Amygdala (tissue), 56 donors: ENCODE measurements at places on chromosomes 3 and 15.
A peak's percentile ranks its signal among the peaks of the same experiment; 100 is the strongest.

DNA sequence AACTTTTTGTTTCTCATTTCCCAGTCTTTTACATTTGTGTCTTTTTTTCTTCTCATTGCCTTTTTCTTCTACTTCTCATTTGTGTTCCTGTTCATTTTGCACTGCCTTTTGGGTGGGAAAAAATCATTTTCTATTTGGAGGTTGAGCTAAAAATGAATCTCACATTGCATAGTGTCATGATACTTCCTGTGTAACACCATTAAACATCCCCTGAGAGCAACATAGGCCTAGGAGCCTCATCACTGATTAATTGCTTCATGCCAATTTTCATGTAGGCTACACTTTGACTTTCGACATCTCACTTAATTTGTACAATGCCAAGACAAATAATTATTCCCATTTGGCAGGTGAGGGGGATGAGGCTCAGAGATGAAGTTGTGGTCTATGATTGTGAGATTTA, 279.2 kb downstream of the EDEM1 start:
- no peak for DNase-seq

- no peak for DNase-seq
Observed at GRCh38 chr3:46213201-46213600, 5.1 kb upstream of the CCR1 start.

- no peak for DNase-seq
Observed at GRCh38 chr3:143952569-143953072, 19.0 kb upstream of the DIPK2A start.

DNA sequence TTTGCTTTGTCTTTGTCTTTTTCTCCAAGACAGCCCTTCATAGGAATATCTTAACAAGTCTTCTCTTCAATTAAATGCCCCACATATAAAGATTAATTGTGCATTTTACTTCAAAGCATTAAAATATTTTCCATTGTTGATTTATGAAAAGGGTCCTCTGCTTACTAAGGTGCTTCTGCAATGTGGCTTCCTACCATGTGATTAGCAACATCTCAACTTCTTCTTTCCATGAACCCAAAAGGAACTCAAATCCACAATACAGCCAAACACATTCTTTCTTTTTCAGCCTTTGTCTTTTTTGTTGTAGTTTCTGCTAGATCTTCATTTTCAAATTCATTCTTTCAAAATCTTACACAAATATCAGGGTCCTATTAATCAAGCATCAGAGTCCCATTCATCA, 309.2 kb downstream of the NSUN3 start:
- DNase-seq: no peak

DNA sequence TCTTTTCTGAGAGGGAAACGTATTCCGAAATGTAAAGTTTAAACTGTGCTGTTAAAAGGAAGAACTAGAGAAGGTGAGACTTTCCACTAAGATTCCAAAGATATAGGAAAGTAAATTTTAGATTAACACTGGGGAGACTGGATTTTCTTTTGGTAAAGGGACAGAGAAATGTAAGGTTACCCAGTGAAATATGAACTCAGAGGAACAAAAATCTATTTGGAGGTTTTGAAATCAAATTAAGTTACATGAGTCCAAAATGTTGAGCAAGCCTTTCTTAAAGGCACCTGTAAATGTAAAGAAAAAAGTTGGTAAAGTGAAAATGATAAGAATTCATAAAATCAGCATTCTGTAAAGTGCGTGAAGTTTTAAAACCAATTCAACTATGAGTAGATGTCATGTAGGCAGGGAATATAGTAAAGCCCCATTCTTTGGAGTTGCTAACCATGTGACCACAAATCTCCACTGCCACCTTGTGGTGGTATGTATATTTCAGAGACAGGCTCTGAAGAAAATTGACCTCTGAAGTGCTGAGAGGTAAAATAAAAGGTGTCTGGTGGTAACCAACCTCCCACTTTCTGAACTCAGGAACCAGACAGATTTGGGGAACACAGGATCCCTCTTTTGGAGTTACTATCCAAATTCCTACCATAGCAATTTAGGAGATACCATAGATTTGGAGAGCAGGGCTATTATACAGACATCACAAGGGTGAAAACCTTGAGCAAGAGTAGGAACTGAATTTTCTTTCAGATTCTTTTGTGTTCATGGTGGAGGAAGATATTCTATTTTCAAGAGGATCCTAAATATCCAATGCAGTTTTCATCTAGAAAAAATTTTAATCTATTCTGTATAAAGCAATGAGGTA, 215.3 kb downstream of the ROBO2 start:
- DNase-seq: no peak

DNA sequence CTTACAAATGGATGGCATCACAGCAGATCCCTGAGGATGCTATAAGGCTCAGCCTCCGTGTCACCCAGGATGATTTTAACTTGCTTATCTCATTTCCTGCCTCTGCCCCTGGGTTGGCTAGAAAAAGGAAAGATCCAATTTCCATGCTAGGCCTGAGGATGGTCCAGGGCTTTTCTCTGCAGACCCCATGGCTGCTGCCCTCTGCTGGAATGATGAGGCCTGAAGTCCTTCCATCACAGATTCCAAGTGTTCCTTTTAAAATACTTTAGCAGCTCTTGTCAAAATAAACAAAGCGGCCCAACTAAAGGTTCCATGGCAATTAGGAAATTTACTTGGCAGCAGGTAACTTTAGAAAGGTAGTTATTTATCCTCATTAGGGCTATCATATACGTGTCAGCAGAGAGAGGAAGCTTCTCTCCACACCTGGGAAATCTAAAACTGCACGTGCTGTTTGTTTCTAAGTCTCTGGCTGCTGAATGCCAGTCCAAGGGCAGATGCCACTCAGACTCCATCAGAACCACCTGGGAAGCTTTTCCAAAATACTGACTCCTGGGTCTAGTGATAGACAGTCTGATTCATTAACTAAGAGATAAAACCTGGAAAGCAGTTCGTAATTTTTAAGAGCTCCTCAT, 401.9 kb upstream of the IL12A start:
- no peak for DNase-seq

GRCh38 chr3:13042127-13042701, 31.0 kb downstream of the IQSEC1 start:
- peak; percentile 64 for DNase-seq

GRCh38 chr3:168266335-168266734, 170.6 kb upstream of the GOLIM4 start:
- DNase-seq: no peak

DNA sequence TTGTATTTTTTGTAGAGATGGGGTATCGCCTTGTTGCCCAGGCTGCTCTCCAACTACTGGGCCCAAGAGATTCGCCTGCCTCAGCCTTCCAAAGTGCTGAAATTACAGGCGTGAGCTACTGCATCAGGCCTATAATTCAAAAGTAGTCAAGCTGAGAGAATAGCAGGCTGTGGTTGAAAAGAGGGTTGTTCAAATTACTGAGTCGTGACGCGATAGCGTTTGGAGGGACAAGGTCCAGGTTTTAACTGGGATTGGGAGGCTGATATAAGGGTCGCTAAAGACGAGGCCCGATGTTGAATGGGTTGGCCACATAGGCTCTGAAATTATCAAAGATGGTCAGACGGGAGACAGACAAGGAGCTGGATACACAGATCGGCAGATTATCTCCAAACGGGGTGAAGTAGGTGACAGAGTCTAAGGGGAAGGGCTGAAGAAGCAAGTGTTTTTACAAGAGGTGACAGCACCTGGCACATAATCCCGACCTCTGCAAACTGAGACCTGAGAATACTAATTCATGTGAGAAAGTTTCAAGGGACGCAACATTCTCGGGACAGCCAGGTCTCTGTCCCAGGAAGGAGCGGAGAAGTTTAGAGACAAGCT, 759 bp upstream of the ARID3B start:
- no peak for DNase-seq

GRCh38 chr3:11096266-11097139, 57.8 kb upstream of the HRH1 start:
- DNase-seq: no peak
